ENCODE measurements at places on chromosomes 2 and 18.

DNA sequence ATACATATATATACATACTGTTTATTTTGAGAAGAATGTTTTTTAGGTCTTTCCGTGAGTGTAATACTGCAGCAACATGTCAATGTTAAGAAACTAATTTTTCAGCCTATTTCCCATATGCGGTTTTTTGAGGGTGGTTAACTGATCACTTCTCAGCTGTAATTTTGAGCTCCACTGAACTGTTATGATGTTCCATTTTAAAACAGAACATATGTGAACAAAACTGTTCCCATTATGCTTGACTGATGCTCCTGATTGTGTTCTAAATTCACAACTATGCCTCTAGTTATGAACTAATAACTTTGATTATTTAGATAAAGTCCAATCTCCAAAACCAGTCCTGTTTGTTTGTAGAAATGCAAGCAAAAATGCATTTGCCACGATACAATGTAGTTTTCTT is 511.2 kb upstream of the FSIP2 start:
- no peak for DNase-seq

- DNase-seq: peak; percentile 66
Measured at GRCh38 chr2:9782197-9782719, 61.0 kb upstream of the TAF1B start.

GRCh38 chr2:48480526-48480925 is 49.4 kb upstream of the STON1 start:
- DNase-seq: no peak

DNA sequence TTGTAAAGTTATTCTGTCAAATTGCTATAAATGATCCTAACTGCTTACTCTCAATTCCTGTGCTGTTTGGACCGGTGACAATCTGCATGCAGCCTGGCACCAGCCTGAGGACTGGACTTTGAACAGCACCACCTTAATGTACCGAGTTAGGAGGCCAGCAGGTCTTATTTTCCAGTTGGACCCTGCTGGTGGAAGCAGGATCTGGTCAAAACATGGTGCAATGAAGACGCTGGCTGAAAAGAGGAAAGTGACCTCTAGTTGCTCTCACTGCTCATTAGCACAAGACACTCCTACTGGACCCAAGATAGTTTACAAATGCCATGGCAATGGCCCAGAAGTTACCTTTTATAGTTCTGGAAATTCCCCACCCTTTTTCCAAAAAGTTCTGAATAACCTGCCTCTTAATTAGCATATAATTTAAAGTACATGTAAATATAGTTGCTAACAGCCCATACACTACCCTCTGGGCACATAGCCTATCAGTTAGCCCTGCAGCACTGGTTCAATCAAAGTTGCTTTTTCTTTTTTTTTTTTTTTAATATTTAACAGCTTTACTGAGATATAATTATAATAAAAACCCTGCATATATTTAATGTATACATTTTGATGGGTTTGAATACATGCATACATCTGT is 35.8 kb downstream of the RBKS start:
- DNase-seq: no peak

DNA sequence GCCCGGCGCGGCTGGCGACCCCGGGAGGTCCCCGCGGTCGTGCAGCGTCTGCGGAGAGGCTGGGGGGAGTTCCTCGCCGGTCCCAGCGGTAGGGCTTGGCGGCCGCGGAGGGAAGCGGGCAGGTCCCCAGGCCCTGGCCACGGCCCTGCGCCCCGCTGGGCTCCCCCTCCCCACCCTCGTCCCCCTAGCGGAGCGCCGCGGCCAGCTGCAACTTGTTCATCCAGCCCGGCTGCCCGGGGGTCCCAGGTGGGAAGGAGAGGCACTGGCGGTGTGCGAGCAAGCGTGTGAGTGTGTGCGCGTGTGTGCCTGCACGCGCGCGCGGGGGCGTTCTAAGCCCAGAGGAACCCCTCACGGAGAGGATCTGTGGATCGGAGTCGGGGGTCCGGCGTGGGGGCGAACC is 1.3 kb downstream of the PTPRM start:
- DNase-seq: no peak

DNA sequence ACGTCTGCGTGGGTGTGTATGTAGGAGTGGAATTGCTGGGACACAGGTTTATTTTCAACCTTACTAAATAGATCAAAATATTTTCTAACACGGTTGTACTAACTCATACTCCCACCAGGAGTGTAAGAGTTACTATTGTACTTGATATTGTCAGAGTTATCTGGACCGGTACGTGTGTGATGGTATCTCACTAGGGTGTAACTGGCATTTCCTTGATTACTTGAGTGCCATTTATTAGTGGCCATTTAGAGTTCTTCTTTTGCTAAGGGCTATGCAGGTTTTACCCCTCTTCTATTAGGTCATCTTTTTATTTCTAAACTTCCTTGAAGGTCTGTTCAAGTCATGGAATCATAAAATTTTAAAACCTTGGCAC is 33.5 kb downstream of the CENPO start:
- DNase-seq: no peak

Measured in activated CD4-positive, alpha-beta T cell treated with anti-CD3 and anti-CD28 coated beads, Interleukin-2, amount 50 U/mL, for 1 hour (primary cell).